GM23248 (cell line): ENCODE measurements at places on chromosomes 3 and 15.

DNA sequence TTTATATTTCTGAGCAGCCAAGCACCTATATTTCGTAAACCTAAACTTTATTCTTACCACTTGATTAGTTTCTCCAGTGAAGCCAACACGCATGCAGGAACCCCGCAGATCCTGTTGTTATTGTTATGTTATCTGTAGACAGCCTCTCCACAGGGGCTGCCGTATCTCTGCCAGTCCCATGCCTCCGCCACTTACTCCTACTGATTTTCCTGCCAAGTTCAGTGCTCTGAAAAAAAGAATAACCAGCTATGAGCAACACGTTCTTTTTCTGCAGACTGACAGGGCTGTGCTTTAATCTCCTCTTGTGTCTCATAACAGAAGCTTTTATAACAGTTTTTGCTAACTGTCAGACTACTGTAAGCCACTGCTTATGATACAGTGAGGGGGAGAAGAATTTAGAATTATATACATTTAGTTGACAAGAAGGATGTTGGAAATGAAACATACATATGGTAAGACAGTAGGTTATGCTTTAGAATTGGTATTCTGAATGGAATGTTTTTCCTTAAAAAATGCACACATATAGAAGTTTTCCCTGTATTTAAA is 347.4 kb downstream of the SI start:
- DNase-seq = no peak

DNA sequence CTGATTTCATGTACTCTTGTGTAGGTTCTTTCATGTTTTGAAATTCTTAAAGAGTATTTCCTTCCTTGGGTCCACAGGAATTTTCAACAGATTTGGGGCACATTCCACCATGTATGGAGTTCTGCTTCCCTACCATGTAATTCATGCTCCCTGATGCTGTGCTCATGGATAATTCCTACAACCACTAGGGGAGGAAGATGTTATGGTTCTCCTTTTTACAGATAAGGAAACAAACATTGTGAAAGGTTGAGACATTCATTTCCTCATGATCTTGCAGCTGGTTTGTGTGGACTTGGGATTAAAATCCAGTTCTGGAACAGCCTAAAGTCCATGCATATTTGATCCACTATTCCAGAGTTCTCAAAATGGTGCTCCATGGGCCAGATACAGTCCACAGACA is 174.9 kb upstream of the FRMD4B start:
- DNase-seq = no peak

DNA sequence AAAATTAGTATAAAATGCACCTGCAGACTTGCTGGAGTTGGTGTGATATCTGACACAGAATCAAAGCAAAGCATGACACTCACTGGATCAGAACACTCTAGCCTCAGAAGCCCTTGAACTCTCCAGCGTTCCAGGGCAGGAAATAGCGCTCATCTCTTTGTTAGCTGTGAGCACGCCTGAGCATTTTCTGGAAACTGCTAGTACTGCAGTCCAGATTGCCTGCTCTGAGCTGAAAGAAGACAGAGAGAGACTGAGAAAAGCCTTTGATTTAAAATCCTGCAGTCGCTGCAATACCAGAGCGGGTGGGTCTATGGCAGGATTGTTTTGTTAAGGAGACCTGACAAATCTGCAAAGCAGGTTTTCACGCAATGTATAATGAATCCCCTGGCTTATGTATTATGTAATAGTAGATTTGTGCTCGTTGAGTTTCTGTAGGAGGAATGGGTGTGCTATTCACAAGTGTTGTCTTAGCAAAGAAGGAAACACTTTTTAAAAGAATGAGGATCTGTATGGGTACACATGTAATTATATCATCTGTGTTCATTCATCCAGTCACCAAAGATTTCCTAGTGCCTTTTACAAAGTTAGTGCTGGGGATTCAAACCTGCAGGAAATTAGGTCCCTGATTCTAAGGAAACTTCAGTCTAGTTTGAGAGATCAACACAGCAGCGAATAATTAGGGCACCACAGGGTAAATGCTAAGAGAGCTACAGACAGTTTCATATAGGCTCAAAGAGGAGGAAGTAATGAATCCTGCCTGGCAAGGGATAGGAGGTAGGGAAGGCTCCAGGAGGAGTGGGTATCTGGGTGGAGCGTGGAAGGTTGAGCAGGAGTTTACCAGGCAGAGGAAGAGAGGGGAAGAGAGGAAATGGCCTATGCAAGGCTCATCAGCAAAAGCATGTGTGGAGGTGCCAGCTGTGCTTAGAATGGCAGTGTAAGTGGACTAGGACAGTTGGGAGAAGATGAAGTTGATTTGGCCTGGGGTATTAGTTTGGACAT is 26.1 kb upstream of the MGLL start:
- peak; percentile 58 for DNase-seq

DNA sequence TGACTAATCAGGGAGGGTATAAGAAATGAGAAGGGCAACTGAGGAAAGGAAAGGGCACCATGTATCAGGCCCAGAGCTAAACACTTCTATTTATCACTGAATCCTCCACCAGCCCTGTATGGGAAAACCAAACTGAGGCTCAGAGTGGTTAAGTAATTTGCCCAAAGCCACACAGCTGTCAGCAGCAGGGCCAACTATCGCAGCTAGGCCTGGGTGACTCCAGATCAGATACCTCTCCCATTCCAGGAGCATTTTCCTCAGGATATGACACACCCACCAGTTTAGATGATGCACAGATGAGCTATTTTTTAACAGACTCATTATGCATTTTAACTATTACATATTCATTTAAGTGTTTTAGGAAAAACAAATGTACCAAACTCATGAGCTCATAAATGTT is 14.5 kb downstream of the NUP210 start:
- peak; percentile 11 for DNase-seq

GRCh38 chr3:192700885-192701284 is 26.5 kb downstream of the FGF12 start:
- DNase-seq = no peak

GRCh38 chr3:56610669-56611335 is 53.8 kb downstream of the CCDC66 start:
- DNase-seq = no peak

GRCh38 chr3:5312290-5312689 is 124.8 kb downstream of the EDEM1 start:
- DNase-seq = peak; percentile 21

DNA sequence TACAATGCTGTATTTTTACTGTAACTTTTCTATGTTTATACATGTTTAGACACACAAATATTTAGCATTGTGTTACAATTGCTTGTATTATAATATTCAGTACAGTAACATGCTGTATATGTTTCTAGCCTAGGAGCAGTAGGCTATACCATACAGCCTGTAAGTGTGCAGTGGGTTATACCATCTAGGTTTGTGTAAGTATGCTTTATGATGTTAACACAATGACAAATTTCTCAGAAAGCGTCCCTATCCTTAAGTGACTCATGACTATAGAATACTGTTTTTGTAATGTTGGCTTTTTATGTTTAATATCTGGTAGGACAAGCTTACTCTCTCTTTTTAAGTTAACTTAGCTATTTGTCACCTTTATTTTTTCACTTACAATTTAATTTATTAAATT is 127.5 kb upstream of the THRB start:
- no peak for DNase-seq
